H1 (cell line): ENCODE measurements at places on chromosomes 13 and 19. TPM values are rescaled to one million over a fixed set of nuclear protein-coding genes. Genes with fewer than 3 reads are reported as not detected.
A peak's percentile ranks its signal among the peaks of the same experiment; 100 is the strongest.

ZNF787 gene
- 56.0 and 57.3 TPM in 2 replicates for total RNA-seq

ZNF829 gene
- total RNA-seq: 2.3 and 3.3 TPM in 2 replicates

IGFLR1 gene
- total RNA-seq: 8.4 and 12.2 TPM in 2 replicates

SPRED3 gene
- total RNA-seq: 7.1 and 8.1 TPM in 2 replicates

FBXW9 gene
- total RNA-seq: 10.8 and 11.1 TPM in 2 replicates

SMIM24 gene
- 3.3 and 3.8 TPM in 2 replicates for total RNA-seq

TMEM238 gene
- 3.8 and 3.9 TPM in 2 replicates for total RNA-seq

CNMD gene
- 113 and 122 TPM in 2 replicates for total RNA-seq

ERICH4 gene
- not detected in 2 replicates for total RNA-seq

CCDC70 gene
- not detected in 2 replicates for total RNA-seq

GSX1 gene
- total RNA-seq: not detected in 2 replicates

OLFM4 gene
- not detected in 2 replicates for total RNA-seq

GRCh38 chr13:91232716-91233115 is 114.8 kb upstream of the MIR17HG start:
- DNase-seq: no peak

GRCh38 chr13:33353646-33354045 is 68.1 kb upstream of the STARD13 start:
- DNase-seq: no peak

GRCh38 chr13:25857830-25858229 is 194.0 kb downstream of the SHISA2 start:
- DNase-seq: no peak

- no peak for DNase-seq
Observed at GRCh38 chr19:19480688-19481087, 34.7 kb downstream of the TSSK6 start.

- no peak for DNase-seq
Observed at GRCh38 chr19:35783469-35784434, 8.4 kb downstream of the ARHGAP33 start.

- peak; percentile 94 for DNase-seq
Observed at GRCh38 chr19:54430306-54431254, 15.3 kb downstream of the TTYH1 start.

DNA sequence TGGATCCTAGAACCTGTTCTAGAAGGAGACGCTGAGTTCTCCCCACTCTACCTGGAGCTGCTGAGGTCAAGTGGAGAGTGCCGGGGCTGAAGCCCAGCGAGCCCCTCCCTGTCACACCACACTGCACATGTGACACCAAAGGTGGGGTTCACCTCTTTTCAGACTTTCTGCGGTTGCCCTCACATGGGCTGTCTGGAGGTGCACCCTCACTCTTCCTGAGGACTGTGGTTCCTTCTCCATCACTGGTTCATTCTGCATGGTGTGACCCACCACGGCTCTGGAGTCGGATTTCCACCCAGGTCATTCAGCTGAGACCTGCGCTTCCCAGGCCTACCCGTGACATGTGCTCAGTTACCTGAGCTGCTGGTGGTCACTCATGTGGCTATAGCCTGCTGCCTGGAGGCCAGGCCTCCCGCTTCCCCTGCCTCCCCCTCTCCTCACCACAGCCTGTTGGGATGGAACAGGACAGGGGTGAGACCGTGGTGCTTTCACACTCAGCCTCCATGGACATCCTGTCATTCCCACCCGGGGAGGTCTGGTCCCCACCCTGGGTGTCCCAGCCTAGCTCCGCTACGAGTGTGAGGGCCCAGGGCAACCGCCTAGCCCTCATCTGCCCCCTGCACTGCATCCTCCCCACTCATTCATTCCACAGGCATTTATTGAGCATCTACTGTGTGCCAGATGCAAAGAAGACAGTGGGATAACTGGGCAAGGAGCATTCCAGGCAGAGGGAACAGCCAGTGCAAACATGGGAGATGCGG is 605 bp upstream of the A1BG start:
- DNase-seq: no peak

DNA sequence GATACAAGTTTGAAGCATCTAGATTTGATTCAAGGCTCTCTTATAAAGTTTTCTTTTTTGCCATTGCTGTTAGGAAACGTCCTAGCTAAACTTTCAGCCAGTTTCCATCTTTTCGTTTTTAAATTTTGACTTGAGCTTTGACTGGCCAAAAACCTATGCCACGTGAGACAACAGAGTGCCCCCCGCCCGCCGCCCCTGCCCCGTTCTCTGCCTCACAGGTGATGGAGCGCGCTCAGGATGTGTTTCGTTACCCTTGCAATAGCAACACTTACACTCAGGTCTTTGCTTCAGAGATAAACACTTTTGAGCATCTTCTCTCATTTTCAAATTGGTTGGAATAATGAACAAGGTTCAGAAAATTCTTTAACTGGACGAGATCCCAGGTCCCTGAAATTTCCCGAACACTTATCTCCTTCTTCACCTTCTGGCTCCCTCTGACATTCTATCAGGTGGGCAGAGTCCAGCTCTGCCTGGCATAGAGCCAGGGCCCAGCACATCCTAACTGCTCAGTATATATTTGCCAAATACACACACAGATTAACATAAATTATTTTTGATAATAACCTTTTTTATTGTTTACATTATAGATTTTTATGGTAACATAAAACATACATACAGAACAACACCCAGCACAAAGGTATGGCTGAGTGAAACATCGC is 301.1 kb downstream of the IRS2 start:
- no peak for DNase-seq

- no peak for DNase-seq
Observed at GRCh38 chr19:44878120-44878865, 12.8 kb upstream of the TOMM40 start.

GRCh38 chr19:1975162-1975480 is 34.1 kb downstream of the CSNK1G2 start:
- no peak for DNase-seq

DNA sequence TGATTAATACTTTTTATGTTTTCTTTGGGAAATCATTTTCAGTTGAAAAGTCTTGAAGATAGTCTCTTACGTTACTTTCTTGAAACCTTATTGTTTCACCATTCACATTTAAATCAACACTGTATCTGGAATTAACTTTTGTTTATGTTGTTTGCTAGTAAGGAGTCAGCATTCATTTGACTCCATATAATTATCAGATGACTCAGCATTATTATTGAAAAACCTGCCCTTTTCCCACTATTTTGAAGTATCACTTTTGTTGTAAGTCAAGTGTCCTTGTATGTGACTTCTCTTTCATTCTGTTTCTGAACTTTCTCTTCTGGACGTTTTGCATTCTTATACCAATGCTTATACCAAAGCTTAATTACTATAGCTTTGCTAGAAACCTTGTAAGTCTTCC is 186.1 kb upstream of the KLF12 start:
- no peak for DNase-seq

- no peak for DNase-seq
Observed at GRCh38 chr19:4369109-4369887, 25.9 kb downstream of the MPND start.

- DNase-seq: no peak
Observed at GRCh38 chr13:75610466-75610865, 25.7 kb upstream of the LMO7 start.

GRCh38 chr19:40378509-40378908 is 11.5 kb downstream of the HIPK4 start:
- no peak for DNase-seq

- DNase-seq: peak; percentile 63
Observed at GRCh38 chr19:1038978-1039645, 795 bp upstream of the ABCA7 start.

DNA sequence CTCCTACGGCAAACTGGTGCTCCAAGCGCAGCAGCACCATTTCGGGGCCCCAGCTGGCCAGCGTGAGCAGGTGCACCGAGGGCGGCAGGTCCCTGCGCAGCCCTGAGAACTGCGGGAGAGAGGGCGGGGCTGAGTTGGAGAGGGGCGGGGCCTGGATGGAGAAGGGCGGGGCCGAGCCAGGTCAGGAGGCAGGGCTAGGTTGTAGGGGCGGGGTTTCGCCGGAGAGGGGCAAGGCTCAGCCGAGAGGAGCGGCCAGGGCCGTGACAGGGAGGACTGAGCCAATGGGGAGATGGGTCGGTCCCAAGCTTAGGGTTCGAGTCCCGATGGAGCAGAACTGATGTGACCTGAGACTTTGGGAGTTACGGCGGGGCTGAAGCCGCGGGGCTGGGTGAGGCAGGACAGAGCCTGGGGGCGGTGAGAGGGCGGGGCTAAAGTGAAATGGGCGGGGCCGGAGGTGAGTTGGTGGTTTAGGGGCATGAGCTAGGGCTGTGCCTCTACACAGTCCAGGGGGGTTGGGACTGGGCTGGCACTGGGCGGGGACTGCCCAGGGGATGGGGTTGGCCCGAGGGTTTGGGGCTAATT is 19.0 kb downstream of the MAN2B1 start:
- DNase-seq: peak; percentile 80

- DNase-seq: no peak
Observed at GRCh38 chr19:31314849-31315629, 34.2 kb downstream of the TSHZ3 start.

DNA sequence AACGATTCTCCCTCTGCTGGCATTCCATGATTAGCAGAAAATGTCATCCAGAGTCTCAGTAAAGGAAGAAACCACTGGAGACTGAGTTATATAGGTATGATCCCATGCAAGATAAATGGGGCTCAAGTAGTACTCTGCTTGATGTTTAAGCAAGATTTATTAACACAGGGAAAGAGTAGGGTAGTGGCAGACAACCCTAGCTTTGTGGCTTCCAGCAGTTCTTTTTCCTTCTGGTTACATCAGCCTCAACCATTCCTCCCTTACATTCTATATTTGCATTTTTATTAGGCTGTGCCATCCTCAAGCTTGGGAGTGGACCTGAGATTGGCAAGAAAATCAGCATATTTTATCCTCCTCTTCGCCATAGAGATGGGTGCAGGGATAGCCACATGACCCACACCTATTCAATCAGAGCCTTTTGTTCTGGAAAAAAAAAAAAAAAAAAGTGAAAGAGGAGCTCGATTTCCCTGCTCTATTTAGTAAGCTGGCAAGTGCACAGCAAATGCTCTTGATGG is 402.1 kb downstream of the ZNF536 start:
- DNase-seq: peak; percentile 26

GRCh38 chr13:94324767-94325540 is 154.5 kb downstream of the DCT start:
- no peak for DNase-seq

DNA sequence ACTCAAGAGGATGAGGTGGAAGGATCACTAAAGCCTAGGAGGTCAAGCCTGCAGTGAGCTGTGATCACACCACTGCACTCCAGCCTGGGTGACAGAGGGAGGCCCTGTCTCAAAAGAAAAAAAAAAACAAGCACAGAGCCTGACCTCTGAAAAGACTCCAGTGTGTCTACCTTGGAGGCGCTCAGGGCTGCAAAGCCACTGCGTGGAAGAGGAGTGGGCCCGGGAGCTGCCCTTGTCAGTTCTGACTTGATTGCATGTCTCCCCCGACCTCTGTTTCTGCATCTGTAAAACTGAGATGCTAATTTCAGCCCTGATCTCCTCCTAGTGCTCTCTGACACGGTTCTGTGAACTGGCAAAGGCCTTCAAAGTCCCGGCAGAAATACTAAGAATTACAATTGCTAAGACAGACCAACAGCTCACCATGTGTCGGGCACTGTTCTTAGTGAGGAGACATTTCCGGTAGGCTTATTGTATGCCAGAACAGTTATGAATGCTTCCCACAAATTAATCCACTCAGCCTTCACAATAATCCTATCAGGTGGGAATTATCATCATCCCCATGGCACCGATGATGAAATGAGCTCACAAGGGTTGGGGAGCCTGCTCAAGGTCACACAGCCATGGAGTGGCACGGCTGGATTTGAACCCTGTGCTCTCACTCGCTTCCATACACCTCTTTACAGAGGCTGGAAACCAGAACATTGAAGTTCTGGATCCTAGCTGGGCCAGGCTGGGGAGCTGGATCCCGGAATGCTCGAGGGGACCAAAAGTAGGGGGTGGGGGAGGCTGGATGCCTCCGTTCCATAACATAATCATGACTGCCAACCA is 3.5 kb downstream of the AKT2 start:
- no peak for DNase-seq

GRCh38 chr19:55261671-55262126 is 2.9 kb upstream of the PPP6R1 start:
- no peak for DNase-seq

DNA sequence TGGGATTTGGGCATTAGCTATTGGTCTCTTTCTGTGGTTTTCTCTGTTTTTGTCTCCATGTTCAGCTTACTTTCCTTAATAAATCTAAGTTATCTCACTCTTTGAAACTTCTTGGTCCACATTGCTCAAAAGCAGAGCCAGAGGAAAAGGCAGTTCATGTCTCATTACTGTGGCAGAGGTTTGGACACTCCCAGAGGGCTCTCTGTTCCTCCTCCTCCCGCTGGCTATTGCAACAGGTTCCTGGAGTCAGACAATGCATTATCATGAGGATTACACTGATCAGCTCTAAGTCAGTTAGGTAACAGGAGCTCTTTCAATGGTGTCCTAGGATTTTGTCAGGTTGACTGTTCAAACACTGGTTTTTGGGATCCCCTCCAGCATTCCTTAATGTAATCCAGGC is 298.8 kb downstream of the NDFIP2 start:
- DNase-seq: no peak

DNA sequence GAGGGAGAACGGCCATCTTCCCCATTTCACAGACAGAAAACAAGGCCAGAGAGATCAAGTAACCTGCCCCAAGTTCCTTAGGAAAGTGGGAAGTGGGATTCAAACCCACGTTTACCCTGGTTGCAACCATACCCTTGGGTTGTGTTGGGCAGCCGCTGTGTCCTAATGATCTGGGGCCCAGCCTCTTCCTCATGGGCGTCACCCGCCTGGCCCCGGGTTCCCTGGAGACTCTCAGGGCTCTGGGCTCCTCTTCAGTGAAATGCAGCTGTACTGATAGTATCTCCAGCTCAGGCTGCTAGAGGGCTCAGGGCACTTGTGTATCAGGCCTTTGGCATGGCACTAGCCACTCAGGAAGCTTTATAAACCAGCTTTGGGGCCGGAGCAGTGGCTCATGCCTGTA is 9.8 kb downstream of the TMED1 start:
- no peak for DNase-seq

- DNase-seq: peak; percentile 96
Observed at GRCh38 chr19:12867120-12868099, 13.8 kb downstream of the DNASE2 start.

DNA sequence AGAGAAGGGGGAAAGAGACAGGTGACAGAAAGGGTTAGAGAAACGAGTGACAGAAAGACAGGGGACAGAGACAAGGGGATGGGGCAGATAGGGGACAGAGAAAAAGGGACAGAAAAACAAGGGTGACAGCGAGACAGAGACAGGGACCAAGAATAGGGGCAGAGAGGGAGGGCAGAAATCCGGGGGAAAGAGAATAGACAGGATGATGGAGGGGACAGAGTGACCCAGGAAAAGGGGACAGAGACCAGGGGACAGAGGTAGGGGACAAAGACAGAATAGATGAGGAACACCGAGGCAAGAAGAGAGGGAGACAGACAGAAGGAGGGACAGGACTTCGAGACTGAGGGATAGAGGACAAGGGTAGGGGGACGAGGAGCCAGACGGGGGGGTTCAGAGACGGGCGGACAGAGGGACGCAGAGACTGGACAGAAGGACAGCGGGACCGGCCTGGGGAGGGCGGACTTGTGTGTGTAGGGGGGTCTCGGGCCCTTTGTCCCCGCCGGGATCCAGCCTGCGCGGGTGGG is 593 bp downstream of the CADM4 start:
- DNase-seq: no peak
